ENCODE measurements at places on chromosomes 4 and X.

- DNase-seq, result no peak
These were observed 27.8 kb upstream of the MSANTD1 start for GRCh38 chr4:3221184-3221494.

GRCh38 chrX:120671963-120672362 is 42.1 kb upstream of the C1GALT1C1 start:
- no peak for DNase-seq

- DNase-seq, result no peak
These were observed 81.7 kb downstream of the AFAP1 start for GRCh38 chr4:7857993-7858392.

DNA sequence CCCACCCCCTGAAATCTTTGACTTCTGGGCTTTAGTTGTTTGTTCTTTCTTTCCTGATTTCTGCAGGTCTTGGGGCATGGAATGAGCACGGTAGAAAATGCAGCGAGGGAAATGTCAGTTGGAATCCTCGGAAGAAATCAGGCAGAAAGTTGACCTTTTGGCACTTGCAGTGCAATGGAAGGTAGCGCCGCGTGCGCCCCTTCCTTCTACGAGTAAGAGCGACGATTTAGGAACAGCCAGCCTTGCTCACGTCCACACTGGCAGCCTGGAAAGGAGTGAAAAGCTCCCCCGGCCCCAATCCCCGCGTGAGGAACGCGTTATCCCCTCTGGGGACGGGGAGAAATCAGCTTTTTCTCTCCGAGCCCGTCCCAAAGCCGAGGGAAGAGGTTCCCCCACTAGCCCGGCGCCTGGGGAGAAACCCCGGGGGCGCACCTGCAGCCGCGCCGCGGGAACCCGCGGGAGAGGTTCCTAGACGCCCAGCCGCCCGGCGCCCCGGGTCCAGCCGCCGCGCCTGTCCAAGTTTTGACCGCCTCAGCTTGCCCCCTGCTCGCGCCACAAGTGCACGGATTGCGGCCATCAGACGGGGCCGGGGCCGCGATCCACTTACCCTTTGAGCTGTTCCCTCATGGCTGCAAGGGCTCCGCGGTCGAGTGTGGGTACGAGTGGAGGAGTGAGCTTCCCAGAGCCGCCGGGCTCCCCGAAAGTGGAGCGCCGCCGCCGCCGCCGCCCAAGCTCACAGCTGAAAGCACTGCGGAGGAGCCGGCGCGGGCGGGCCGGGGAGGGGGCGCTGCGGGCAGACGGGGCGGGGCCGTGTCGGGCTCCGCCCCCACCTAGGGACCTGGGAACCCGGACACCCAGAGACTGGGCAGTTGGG is 194.6 kb upstream of the FTHL17 start:
- peak; percentile 7 for DNase-seq

GRCh38 chrX:14832586-14832985 is 40.3 kb downstream of the FANCB start:
- DNase-seq, result no peak

- DNase-seq, result no peak
These were observed 41.3 kb upstream of the IGFBP7 start for GRCh38 chr4:57151481-57151880.

DNA sequence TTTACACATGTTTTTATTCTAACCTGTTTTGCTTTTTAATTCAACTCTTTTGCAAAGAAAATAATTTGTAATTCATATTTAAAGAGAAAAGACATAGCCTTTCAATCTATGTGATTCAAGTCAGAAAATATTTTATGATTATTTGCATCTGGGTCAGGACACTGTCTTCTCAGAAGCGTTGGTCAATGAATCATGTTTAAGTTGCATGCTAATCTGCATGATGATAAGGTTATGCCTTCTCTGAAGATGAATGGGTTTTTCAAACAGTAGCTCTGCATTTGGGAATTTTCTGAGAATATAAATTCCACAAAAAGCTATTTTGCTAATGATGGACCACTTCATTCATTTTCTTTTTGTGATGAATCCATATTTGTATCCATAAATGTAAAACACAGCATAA is 282.5 kb downstream of the TMA16 start:
- DNase-seq, result no peak

DNA sequence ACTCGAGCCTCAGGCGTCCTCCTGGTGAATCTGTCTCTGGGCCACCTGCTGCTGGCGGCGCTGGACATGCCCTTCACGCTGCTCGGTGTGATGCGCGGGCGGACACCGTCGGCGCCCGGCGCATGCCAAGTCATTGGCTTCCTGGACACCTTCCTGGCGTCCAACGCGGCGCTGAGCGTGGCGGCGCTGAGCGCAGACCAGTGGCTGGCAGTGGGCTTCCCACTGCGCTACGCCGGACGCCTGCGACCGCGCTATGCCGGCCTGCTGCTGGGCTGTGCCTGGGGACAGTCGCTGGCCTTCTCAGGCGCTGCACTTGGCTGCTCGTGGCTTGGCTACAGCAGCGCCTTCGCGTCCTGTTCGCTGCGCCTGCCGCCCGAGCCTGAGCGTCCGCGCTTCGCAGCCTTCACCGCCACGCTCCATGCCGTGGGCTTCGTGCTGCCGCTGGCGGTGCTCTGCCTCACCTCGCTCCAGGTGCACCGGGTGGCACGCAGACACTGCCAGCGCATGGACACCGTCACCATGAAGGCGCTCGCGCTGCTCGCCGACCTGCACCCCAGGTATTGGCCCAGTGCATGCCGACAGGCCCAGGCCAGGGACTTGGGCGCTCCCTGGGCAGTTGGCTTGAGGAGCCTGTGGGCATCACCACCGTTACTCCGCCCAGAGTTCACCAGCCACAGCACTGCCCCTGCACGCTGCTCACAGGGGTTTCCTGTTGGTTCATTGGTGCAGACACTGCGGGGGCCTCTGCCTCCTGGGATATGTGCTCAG is 1.1 kb downstream of the GPR78 start:
- no peak for DNase-seq

DNA sequence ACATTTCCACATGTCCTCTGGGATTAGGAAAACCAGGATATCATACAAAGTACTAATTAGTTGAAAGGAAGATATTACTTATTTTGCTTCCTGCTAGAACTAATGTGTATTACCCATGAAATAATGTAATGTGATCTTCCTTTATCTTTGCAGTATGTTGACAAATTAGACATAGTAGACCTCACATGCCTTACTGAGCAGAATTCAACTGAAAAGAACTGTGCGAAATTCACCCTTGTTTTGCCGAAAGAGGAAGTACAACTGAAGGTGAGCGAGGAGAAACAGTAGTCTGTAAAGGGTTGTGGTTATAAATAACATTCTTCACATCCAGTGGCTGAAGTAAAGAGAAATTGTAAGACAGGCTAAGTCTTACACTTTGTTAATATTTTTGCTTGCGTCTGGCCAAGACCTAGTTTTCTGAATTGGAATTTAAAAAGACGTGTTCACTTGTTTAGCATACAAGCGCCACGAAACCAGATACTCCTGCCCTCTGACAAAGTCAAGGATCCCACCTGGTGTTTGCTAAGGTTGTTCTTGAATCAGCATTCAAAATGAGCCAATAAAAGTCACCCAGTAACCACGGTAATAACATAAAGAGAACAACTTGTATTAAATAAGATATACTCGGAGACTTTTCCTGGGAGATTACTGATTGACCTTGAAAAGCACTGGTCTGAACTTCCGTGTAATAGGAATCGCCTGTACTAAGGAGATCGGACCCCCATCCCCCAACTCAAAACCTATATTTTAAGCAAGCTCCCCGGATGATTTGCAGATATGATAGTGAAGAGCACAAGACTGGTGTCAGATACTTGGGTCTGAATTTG is 16.9 kb downstream of the STAP1 start:
- DNase-seq, result no peak

GRCh38 chr4:156643826-156644225 is 327.8 kb downstream of the PDGFC start:
- no peak for DNase-seq

GRCh38 chrX:153225438-153226098 is 46.5 kb downstream of the MAGEA1 start:
- no peak for DNase-seq

DNA sequence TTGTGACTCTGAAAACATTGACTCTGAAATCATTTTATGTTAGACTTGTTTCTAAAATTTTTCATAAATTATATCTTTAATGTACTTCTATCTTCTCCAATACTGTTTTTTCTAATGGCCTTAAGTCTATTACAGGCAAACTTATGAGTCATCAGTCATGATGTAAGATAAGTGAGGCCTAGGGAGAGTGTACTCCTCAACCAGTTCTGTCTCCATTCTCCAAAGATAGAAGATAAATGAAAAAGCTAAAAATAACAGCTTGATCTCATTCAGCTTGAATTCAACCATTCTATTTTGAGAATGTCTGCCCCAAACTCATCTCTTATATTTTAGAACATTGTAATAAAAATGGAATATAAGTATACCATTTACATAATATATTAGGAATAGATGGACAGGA is 34.5 kb downstream of the STBD1 start:
- no peak for DNase-seq

DNA sequence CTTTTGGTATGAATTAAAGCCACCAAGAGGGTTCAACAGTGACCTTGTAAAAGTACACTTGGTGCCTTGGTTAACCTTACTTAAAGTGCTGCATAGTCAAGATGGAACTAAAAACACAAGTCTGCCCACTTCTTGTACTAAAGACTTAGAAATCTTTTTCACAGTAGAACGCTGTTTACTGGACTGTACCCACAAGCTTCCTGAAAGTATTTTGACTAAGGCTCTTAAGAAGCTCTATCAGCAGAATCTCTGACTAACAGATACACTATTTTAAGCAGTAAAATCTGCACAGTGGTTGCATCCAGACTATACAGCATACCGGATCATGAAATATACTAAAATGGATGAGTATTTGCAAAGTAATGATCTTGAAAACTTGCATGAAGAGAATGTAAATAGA is 7.2 kb downstream of the RAB28 start:
- no peak for DNase-seq

DNA sequence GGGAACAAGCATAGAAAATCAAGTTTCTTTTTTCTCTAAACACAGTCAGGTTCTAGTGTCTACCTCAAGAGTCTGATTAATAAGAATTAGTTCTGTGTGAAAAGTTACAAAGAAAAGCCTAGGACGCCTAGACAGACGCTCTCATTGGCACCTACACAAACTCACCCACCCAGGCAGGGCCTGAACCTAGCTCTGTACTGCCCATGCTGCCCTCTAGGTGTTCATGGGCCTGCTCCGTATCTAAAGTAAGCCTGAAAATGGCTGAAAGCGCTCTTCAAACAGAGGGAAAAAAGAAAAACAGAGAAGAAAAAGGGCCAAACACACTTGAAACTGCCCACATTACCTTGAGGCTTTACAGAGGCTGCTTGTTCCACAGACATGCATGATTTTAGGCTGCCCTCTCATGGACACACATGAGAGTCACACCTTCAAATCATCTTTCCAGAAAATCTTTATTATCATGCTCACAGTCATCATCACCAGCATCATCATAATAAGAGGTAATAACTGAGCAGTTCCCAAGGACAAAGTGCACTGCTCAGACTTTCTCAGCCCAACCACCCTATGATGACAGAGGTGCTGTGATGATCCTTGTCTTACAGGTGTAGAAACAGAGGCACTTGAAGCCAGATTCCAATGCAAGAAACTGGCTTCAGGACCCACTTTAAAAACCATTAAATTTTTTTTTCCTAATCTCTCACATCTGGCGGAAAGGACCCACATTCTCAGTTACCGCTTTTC is 49.6 kb downstream of the MAP7D2 start:
- no peak for DNase-seq

- no peak for DNase-seq
These were observed 141.8 kb downstream of the TSPAN5 start for GRCh38 chr4:98516441-98517217.

DNA sequence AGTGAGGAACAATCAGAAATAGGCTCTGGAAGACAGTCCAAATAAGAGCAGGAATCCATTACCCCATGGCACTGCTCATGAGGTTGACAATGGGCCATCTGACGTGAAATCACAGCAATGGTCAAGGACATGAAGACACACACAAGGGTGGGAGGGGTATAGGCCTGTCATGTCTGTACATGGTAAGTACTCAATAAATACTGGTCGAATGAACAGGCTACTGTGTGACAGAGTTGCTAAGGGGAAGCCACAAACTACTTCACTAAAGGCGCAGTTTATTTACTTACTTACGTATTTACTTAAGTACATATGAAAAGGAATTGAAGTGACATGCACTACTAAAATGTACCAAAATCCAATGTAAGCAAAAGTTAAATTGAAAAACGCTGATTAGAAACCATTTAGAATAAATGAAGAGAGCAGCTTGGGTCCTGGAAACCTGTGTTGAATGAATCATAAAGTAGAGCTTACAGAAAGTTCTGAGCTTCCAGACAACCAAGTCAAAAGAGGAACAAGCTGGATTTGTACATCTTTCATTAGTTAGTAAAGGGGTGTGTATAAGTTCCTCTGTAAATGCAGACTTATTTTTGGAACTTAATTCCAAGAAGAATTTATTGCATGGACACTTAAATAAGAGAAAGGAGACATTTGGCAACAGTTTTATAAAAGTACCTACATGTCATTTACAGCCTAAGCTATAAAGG is 32.7 kb downstream of the ALPK1 start:
- no peak for DNase-seq

All from occipital lobe (tissue), 3 donors.